ENCODE measurements at places on chromosomes 11 and 22. TPM values are rescaled to one million over a fixed set of nuclear protein-coding genes. Genes with fewer than 3 reads are reported as not detected.

- no peak for DNase-seq
Observed at GRCh38 chr11:115760461-115761320, 256.5 kb upstream of the CADM1 start.

GRCh38 chr22:44549701-44550100 lies 51.7 kb upstream of the RTL6 start:
- DNase-seq = no peak

GRCh38 chr11:73795925-73796632 lies 8.4 kb downstream of the MRPL48 start:
- peak; percentile 14 for DNase-seq

DNA sequence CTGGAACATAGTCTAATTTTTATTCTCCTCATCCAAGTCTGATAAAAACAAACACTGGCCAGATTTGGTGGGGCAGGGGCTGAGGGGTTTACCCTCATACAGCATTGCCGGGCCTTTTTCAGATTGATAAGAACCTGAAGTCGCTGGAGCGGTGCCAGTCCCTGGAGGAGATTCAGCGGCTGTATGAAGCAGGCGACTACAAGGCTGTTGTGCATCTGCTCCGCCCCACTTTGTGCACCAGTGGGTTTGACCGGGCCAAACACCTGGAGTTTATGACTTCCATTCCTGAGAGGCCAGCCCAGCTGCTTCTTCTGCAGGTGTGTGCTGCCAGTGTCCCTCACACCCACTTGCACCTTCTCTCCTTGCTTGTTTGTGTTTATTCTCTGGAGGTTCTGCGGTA lies 55.8 kb downstream of the CABIN1 start:
- no peak for DNase-seq

DNA sequence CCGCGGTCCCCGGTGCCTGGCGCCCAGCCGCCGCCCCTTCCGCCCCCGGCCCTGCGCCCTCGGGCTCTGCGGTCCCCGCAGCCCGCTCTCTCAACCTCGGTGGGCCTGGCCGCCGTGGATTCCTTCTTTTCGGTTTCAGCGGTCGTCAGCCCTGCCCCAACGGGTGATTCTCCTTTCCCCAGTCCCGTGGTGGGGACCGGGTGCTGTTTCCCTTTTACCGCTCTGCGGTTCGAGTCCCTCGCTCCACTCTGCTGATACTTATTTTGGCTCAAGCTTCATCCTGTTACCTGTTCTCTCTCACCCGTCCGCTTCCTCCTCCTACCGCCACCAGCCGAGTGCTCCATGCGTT lies 494 bp downstream of the ZDHHC5 start:
- no peak for DNase-seq

DNA sequence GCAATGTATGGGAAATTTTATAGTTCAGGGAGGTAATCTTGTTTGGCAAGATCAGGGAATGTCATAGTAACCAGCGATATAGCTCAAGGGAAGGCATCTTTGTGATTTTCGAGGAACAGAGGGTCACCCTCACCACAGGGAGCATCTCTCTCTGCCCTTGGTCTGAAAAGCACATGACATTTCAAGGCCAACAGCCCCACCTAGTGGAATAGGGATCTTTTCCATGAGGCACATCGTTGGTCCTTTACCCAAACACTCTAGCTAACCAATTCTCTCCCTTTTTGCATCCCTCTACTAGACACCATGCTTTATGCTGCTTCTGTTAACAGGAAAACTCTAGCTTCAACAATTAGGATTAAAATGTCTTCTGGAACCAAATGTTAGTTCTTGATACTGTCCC lies 179.0 kb downstream of the GRM5 start:
- peak; percentile 4 for DNase-seq

DNA sequence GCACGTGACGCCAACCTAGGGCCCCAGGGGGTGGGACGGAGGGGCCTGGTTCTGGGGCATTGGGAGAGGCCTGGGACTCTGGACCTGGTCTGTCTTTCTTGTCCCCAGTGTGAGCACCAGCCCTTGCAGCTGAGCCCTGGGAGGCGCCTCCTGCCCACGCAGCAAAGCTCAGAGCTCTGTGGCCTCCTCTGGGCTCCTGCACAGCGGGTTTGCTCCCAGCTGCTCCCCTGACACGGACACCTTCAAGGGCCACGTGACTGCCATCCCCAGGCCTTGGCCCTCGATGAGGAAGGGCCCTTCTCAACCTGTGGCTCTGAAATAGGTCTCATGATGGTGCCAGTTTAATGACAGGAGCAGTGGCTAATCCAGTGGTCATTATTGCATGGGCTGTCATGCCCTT lies 31.5 kb upstream of the CCDC188 start:
- no peak for DNase-seq

DNA sequence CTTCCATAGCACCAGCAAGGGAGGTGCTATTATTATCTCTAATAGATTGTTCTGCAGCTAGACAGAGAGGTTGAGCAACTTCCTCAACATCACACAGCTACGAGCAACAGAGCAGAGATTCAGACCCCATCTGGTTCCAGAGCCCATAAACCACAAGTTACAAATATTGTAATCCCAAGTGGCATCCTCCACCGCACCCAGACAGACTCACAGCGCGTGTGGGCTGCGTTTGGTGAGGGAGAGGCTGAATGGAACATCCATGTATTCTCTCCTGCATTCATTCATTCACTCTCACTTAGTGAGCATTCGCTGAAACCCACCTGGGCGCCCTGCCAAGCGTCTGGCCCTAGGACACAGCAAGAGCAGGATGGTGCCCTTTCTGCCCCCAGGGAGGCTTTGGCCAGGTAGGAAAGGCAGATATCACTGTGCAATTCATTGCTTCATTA lies 33.5 kb downstream of the LIF start:
- no peak for DNase-seq

DNA sequence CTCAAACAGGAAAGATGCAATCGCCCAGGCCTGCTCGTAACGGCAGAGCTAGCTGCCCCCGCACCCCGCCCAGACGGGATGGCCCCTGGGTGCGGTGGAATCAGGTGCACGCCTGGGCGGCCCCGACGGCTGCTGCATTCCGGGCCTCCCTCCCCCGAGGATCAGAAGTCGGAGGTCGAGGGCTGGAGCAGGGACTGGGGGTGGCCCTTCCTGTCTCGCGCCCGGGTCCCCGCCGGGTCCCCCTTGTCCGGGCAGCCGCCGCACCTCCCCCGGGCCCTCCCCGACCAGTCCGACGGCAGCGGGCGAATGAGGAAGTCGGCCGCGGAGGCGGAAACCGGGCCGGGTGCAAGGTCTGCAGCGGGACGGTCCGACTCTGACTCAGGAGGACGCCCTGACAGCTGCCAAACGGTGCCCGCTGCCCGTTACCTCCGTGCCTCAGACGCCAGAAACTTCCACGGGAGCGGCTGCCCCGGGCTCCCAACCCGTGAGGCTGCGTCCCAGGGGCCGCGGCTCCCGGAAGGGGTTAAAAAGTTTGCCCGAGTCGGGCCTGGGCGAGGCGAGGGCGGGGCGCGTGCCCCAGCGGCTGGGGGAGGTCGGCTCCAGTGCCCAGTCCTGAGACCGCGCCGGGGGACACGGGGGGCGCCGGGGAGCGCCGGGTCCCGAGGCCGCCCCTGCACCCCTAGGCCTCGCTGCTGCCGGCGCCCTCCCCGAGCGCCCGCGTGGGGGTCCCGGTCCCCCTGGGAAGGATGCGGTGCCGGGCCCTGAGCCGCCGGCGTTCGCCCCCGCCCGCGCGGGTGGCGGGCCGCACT lies 663 bp downstream of the MYH9 start:
- peak; percentile 55 for DNase-seq

DNA sequence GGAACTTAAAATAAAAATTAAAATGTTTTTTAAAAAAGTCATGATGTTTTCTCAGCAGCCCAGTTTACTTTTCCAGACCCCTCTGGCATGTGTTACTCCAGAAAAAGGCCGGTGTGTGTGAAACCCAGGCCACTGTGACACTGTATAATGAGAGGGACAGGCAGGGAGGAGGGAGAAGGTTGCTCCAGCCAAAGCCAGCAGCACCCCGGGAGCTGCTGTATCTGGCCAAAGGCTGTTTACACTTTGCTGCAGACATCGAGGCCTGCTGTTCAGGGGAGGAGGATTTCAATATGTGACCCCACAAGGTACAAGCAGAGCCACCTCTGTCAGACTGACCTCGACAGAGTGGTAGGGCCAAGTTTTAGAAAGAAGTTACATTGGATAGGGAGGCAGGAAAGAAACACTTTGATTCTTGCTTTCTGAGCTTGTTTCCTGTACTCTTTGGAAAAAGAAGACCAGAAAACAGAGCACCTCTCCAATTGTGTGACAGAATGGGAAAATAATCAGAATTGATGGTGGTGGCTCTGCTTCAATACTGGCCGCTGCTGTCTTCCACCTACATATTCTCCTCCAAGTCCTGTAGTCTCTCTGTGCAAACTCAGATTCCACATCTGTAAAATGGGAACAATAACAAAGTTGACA lies 41.0 kb upstream of the CD44 start:
- DNase-seq = no peak

DNA sequence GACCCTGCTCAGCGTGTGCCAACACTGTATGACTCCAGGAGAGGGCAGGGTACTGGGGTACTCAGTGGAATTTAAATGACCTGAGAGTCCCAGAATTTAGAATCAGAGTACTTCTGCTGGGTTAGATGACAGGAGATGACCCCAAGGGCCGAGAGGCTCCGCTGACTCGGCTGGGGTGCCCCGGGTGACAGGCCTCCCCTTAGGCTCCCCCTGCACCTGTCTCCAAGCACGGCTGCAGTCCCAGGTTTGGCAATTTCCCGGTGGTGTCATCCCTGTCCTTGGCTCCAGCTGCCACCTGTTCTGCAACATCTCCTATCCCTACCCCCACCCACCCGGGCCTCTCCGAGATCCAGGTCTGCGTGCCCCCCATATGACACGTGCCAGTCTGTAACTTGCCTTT lies 1.3 kb downstream of the ACTN3 start:
- no peak for DNase-seq

DNA sequence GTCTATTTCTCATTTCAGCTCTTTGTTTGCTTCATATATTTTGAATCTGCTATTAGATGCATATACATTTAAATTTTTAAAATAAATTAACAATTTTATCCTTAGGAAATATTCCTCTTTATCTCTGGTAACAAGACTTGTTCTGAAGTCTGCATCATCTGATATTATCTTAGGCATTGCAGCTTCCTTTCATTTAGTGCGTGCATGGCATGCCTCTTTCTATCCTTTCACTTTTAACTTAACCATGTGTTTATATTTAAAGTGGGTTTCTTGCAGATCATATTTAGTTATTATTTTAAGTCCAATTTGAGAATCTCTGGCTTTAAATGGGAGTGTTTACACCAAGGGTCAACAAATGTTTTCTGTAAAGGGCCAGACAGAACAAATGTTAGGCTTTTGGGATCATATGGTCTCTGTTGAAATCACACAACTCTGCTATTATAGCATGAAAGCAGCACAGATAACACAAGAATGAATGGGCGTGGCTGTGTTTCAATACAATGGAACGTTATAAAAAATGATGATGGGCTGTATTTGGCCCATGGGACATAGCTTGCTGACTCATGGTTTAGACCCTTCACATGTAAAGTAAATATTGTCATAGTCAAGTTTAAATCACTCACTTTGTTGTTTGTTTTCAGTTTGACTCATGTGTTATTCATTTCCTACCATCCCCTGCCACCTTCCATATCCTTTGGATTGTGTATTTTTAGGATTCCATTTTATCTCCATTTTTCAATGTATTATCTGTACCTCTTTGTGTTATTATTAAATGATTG lies 83.9 kb upstream of the SNX19 start:
- DNase-seq = peak; percentile 66

GRCh38 chr11:117465236-117465997 lies 137.8 kb downstream of the CEP164 start:
- DNase-seq = no peak

GRCh38 chr11:2728663-2729332 lies 29.0 kb upstream of the KCNQ1OT1 start:
- DNase-seq = no peak

DNA sequence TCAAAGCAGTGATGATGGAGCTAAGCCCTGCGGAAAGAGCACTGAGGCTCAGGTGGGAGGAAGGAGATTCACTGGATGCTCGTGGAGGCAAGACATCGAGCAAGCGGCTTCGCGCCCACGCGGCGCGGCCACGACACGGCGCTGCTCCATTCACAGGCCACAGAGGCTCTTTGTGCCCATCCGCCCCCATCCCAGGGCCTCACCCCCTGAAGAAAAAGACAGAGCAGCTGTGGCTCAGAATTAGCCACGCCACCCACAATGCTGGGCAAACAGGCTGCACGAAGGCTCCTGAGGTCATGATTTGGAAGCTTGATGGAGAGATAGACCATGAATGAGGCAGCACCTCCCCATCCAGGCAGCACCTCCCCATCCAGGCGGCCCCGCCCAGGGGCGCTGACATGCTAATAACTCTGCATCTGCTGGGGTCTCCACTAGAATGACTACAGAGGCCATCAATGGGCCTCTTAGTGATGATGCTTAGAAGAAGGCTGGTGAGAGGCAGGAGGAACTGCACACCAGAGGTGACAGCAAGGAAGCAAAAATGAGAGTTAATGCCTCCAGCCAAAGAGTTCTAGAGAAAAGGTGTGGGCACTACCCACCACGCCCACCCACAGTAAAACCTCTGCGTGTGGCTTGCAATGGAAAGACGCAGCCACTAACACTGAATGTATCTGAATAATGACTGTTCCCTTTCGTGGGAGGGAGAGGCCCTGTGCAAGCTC lies 43.5 kb downstream of the MYH9 start:
- no peak for DNase-seq

DNA sequence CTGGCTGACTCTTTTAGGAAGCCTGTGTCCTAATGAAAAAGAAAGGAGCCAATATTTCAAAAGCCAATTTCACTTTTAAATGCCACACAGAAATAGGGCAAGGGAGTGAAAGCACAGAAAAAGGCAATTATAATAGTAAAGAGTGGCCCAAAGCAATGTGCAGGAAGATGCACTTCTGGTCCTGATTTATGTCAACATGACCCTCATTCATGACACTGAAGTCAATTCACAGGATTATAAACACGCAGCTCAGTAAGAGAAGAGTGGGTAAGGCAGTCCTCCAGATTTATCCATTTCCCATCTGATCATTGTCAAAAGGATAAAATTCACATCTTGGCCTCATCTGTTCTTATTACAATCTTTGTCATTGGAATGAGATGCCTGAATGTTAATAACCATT lies 1049.7 kb upstream of the RAG2 start:
- no peak for DNase-seq

- DNase-seq = no peak
Observed at GRCh38 chr11:133825156-133825555, 20.2 kb downstream of the SPATA19 start.

Gene SNX32
- total RNA-seq = not detected

Gene MS4A3
- not detected for total RNA-seq

Gene C22orf31
- total RNA-seq = not detected

Gene PAK1
- 36.4 TPM for total RNA-seq

Gene BRSK2
- 2.4 TPM for total RNA-seq

Gene C22orf42
- not detected for total RNA-seq

Gene RAG2
- not detected for total RNA-seq

Gene CLCF1
- total RNA-seq = 13.4 TPM

Gene MYOD1
- not detected for total RNA-seq

Gene UBQLN3
- not detected for total RNA-seq

Gene ANGPTL5
- not detected for total RNA-seq

Gene ZC3H7B
- total RNA-seq = 83.8 TPM

Gene PIK3IP1
- total RNA-seq = 2.2 TPM

Gene C22orf15
- not detected for total RNA-seq

Gene STK33
- not detected for total RNA-seq

Data from Caki2 (cell line).